Smooth muscle cell of the coronary artery (primary cell): ENCODE measurements at places on chromosomes 2 and 18. TPM values are rescaled to one million over a fixed set of nuclear protein-coding genes. Genes with fewer than 3 reads are reported as not detected.

Gene CFAP53
- total RNA-seq = 0.38 and 0.94 TPM in 2 replicates

Gene SKOR2
- not detected in 2 replicates for total RNA-seq

Gene IL36RN
- not detected in 2 replicates for total RNA-seq

Gene GATA6
- 4.4 and 51.6 TPM in 2 replicates for total RNA-seq

Gene STON1
- total RNA-seq = 4.2 and 9.5 TPM in 2 replicates

Gene NMS
- not detected in 2 replicates for total RNA-seq

Gene ARHGAP28
- 0.08 and 7.0 TPM in 2 replicates for total RNA-seq

Gene FN1
- total RNA-seq = 7,340 and 11,165 TPM in 2 replicates

Gene RAX
- total RNA-seq = not detected in 2 replicates

Gene PLCL1
- total RNA-seq = 2.5 and 15.6 TPM in 2 replicates

Gene OTX1
- total RNA-seq = 0.12 and 0.23 TPM in 2 replicates

Gene FAM124B
- 0.08 and 0.12 TPM in 2 replicates for total RNA-seq

Gene TUBA4B
- not detected in 2 replicates for total RNA-seq

Gene ERICH2
- total RNA-seq = 1.4 TPM in 1 of 2 replicates, not detected in the other

Gene HOXD1
- total RNA-seq = not detected in 2 replicates

Gene SLC40A1
- 28.9 and 359 TPM in 2 replicates for total RNA-seq

Gene BMP10
- total RNA-seq = not detected in 2 replicates

Gene AQP12B
- total RNA-seq = not detected in 2 replicates

Gene THOC1
- total RNA-seq = 22.9 and 31.4 TPM in 2 replicates

Gene DSG3
- total RNA-seq = 0.23 TPM in 1 of 2 replicates, not detected in the other

Gene CRACDL
- total RNA-seq = 1.2 TPM in 1 of 2 replicates, not detected in the other

Gene TDRD15
- not detected in 2 replicates for total RNA-seq

Gene IL1A
- total RNA-seq = 4.1 TPM in 1 of 2 replicates, not detected in the other

Gene NCK2
- 49.5 and 52.5 TPM in 2 replicates for total RNA-seq

Gene CNRIP1
- total RNA-seq = 14.1 and 23.1 TPM in 2 replicates

Gene ACVR2A
- total RNA-seq = 5.3 and 31.0 TPM in 2 replicates

Gene ELOA2
- total RNA-seq = not detected in 2 replicates

Gene LOXL3
- total RNA-seq = 25.5 and 62.8 TPM in 2 replicates

Gene ALPP
- not detected in 2 replicates for total RNA-seq

Gene TTL
- total RNA-seq = 26.8 and 28.0 TPM in 2 replicates

Gene KIF1A
- total RNA-seq = under 0.01 TPM in 1 of 2 replicates, not detected in the other

Gene ZNF519
- total RNA-seq = 1.9 and 5.3 TPM in 2 replicates

Gene ZNF385B
- total RNA-seq = not detected in 2 replicates

Gene G6PC2
- not detected in 2 replicates for total RNA-seq

Gene BCL11A
- total RNA-seq = 0.08 and 0.12 TPM in 2 replicates

Gene MARCO
- not detected in 2 replicates for total RNA-seq

Gene ANKRD30BL
- not detected in 2 replicates for total RNA-seq

Gene MROH2A
- 0.15 TPM in 1 of 2 replicates, not detected in the other for total RNA-seq

Gene PLCD4
- 2.9 and 4.0 TPM in 2 replicates for total RNA-seq

Gene ARHGEF33
- total RNA-seq = 0.15 and 0.59 TPM in 2 replicates

Gene NR4A2
- total RNA-seq = 0.08 TPM in 1 of 2 replicates, not detected in the other

Gene CD8B
- not detected in 2 replicates for total RNA-seq

Gene MAP4K4
- total RNA-seq = 162 and 312 TPM in 2 replicates

Gene HOXD11
- not detected in 2 replicates for total RNA-seq

Gene TNFAIP6
- total RNA-seq = 13.8 and 89.5 TPM in 2 replicates
